GM19239 (cell line): ENCODE measurements at places on chromosomes 16 and 17.

GRCh38 chr16:47581114-47581513 is 120.0 kb downstream of the PHKB start:
- no peak for DNase-seq

GRCh38 chr16:23362460-23363317 is 60.6 kb downstream of the SCNN1B start:
- DNase-seq, result no peak

DNA sequence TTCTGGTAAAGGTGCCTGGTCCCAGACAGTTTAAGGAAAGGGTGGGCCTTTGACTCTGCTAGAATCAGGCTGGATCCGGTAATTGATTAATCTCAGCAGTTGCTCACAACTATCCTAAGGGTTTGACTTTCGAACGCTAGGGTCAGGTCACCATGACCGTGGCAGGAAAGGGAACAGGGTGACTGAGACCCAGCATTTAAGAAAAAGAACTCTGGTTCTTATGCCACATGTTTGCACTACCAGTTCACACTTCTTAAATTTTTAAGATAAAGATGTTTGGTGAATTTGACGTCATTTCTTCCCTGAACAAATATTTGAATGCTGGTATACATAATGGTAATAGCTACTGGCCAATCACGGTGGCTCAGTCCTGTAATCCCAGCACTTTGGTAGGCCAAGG is 52.2 kb downstream of the TEX14 start:
- no peak for DNase-seq

- DNase-seq, result no peak
Observed at GRCh38 chr17:30273373-30273772, 18.4 kb downstream of the BLMH start.

DNA sequence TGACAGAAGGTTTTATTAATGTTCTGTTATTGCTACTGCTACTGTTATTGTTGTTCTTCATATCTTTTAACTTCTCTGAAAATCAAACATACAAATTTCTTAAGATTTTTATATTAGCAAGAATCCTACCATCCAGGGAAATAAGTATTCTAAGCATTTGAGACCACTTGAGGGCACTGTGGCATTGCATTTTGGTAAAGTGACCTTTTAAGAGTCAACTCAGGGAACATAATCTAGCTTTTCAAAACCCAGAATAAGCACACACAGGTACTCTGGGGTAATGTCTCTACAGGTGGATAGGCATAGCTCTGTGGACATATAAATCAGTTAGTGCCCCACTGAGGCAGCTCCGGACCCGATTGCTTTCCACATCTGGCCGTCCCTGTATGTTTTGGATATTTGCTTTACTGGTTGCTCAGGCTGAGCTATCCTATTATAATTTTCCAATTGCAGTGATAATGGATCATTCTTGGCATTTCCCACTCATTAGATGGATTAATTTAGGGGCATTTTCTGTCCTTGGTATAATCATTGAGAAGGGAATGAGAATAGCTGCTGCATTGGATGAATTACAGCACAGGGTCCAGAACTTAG is 1425.1 kb upstream of the CDH8 start:
- DNase-seq, result no peak

DNA sequence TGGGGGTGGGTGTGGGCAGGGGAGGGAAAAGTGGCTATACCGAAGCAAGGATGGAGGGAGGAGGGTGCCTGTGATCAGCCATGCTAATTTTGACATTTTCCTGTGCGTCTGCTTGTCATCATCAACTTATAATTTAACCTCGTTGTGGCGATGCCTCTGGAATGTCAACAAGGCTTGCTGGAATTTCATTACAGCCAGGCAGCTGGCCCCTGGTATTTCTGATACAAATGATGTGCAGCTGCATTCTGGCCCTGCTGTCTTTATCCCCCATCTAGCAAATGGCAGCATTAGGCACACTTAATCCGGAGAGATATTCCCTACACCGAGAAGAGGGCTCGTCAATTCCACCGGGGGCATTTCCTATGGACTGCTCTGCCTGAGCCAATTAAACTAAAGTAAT is 278.3 kb upstream of the CCL2 start:
- DNase-seq, result no peak

DNA sequence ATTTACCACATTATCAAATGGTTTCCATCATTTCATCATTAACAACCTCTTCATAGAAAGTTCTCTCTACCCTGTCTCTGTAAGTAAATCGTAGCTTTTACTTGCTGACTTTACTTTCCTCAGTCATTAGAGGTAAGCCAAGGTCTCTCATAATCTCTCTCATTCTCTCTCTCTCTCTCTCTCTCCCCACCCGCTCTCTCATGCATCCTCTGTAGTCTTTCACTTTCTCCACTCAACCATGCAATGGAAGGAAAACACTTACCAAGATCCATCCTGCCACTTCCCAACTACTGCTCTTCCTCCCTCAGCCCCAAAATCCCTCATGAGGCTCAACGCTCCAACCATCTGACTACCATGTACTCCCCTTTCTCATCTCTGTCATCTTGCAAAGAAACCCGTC is 6.1 kb downstream of the CEP112 start:
- DNase-seq, result no peak

DNA sequence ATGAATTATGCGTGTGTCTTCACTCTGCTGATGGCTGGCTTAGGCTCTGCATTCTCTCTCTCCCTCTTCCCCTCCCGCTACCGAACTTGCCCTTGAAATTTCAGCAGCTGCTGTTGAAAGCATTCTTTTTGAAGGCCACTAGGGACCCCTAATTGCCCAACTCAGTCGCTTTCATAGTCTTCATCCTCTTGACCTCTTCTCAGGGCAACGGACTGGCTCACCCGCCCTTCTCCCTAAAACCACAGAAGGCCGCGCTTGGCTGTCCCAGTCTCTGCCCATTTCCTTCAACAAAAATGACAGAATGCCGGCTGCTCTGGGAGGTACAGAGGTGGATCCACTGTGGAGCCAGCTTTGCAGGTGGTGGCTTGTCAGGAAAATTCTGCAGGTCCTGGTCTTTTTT is 21.0 kb upstream of the FMNL1 start:
- DNase-seq, result no peak

GRCh38 chr17:19663097-19663496 is 14.5 kb downstream of the ALDH3A2 start:
- DNase-seq, result no peak

DNA sequence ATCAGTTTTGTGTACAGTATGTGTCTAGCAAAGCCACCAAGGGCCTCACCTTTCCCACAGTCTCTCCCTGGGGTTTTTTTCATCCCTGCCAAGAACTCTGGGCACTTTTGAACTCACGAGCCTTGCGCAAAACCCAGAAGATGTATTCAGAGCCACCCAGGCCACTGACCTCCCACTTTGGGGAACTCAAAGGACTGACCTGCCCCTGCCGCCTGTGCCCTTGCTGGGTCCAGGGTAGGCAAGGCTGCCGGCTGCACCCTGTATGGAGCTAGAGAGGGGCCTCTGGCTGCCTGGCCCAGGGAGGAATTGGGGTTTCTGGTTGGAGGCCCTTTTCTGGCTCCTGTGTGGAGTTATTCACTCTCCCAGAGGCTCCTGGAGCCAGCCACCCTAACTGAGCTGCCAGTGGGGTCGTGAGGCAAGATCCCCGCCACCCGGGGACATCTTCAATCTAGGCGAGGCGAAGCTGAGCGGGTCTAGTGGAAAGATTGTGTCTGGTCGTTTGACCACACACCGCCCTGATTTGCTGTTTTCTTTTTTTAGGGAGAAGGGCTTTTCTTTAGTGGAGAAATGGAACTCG is 1.9 kb downstream of the CDK5R1 start:
- no peak for DNase-seq

- no peak for DNase-seq
Observed at GRCh38 chr16:75931043-75931442, 204.8 kb upstream of the CPHXL start.

DNA sequence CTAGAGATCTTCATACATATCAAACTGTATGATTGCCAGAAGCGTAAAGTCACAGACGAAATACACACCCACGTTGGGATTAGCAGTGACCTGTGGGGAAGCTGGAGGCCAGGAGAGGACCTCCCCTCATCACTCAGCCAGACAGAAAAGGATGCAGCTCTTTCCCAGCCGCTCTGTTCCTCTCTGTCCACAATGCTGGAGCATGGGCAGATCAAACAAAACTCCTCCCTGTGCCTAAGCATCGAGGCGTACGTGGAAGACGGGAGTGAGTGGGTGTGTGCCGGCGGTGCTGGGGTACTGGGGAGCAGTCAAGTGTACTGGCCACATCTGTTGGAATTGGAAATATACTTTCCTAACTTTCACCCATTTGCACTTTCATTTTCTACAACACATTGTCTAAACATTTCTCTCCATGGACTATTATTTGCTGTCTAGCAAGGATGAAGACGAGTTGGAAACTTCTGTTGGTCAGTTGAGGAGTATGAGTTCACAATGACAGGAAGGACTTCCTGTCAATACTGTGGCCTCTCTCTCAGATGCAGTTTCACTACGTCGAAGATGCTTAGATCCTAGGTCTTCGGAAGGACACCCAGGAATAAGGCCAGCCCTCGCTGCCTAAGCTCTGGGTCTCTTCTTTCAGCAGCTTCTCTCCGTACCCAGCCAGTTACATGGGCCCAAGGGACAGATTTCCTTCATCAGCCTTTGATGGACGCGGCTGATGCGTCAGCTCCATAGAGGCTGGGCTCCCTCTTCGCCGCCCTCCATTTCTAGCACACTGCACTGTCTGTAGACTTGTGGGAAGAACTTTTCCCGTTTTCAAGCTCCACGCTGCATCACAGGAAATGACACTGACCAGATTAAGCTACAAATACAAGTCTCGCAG is 30.6 kb upstream of the ENDOV start:
- DNase-seq, result no peak
